ENCODE measurements at places on chromosomes 1 and 21.

DNA sequence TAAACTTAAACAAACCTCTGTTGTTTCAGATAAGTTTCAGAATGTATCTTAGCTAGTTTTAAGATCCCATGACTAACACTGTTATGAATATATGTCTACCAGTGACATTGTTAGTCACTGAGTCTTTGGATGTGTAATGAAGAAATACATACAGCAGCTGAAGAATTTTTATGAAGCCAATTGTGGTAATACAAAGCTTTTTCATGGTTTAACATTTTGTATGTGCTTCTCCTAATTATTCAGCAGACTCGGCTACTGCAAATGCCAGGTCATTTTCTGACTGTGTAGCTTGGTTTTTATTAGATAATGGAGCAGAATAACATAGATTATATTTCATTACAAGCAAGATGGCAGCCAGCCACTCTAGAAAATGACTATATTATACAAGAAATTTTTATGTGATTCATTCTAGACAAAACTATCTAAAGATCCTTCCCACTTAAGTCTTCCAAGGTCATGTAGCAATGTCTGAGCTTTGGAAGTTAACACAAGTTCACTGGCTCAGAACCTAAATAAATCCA lies 147.8 kb downstream of the TNFSF18 start:
- DNase-seq: no peak

GRCh38 chr21:31870472-31871193 lies 2.2 kb upstream of the HUNK start:
- no peak for DNase-seq

DNA sequence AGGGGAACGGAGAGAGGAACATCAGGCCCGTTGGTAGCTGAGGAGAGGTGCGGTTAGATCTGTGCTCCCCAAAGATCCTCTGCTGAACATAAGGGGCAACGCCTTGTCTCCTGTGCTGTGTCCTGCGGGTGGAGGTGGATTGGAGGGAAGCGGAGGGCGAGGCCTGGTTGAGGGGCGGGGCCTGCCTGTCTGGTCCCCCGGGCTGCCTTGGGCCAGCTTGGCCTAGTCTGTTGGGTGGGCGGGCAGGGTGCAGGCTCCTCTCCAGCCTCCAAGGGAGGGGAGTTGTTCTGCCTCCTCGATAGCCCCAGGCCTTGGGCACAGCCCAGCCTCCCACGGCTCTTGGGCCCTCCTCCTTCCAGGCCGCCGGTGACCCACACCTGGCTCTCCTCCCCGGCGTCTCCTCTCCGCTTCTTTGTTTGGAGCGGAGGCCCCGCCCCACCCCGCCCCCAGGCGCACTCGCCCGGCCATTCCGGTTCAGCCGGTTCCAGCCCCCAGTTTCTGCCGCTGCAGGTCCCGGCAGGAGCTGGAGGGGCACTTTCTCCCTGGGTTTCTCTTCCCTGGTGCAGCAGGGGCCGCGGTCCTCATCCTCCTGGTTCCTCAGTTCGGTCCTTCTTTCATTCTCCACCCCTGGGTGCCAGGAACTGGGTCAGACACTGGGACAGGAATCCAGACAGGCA lies 19.4 kb downstream of the PTPRF start:
- no peak for DNase-seq

GRCh38 chr1:17053086-17053684 lies 647 bp downstream of the SDHB start:
- DNase-seq: peak; percentile 36

GRCh38 chr1:230896779-230897178 lies 28.5 kb upstream of the C1orf198 start:
- no peak for DNase-seq

GRCh38 chr1:116472431-116472961 lies 98.3 kb downstream of the CD58 start:
- no peak for DNase-seq

DNA sequence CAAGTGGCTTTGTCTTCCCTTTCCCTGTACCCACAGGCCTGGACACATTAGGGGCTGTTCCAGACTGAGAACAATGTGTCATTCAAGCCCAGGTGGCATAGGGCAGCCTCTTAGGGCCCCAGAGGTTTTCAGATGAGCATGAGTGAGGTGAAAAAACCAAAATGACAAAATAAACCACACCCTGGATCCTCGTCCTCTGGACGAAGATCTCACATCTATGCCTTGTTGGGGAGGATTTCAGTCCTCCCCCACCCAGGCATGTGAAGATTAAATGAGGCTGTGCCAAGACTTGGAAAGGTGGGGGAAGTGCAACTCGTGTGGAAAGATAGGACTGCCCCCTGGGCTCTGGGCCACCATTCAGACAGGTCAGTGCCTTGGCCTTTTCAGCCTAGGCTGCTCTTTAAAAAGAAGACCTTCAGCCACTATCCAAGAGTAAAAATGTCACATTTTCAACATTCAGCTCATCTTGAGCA lies 32.8 kb upstream of the IL19 start:
- peak; percentile 42 for DNase-seq

GRCh38 chr1:8541961-8542521 lies 224.1 kb downstream of the SLC45A1 start:
- DNase-seq: peak; percentile 80

GRCh38 chr1:113991467-113991997 lies 12.3 kb downstream of the OLFML3 start:
- DNase-seq: no peak

- DNase-seq: peak; percentile 21
These were observed 61.8 kb upstream of the LRRC8D start for GRCh38 chr1:89759036-89759435.

DNA sequence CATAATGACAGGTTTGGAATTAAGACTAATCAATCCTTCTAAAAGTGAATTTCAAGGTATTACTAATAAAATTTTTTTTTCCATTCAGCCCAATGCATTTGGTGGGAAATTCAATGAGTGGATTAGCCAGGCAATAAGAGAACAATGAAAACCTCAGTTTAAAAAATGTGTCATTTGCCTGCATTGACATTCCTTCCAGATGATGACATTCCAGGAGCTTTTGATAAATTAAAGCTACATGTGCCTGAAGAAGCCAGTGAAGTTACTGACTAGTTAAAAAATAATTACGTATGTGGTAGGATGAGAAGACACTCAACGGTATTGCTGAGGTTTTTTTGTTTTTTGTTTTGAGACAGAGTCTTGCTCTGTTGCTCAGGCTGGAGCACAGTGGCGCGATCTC lies 37.9 kb upstream of the RC3H1 start:
- DNase-seq: no peak

DNA sequence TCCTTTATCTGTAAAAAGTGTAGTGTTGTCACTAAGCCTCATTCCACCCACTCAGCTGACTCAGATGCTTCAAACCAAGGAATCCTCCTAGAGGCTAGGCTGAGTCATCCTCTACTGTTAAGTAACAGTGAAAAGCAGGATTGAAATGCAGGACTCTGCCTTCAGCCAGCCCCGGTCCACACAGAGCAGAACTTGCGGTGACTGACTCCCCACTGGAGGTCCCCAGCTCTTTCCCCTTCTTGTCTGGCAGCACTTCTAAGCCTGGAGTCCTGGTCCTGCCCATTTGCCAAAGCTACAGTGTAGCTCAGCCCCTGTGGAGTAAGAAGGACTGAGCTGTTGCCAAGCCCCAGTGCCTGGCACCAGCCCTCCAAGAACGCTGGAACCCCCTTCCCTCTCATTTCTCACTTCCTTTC lies 1.7 kb downstream of the RAB7B start:
- DNase-seq: peak; percentile 80

DNA sequence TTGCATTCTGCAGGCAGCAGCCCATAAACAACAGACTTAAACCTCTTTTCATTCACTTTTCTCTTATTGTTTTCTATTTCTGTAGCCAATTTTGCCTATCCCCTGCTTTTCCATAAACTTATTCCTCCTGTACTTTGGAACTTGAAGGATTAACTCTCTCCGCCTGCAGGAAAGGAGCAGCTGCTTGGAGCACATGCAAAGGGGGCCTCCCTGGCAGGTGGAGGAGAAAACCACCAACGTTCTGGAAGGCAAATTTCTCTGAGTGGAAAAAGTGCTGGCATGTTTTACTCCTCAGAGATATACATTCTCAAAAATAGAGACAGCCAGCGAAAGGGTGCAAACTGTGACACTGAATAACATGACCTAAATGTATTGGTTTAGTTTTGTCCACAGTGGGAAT lies 33.6 kb downstream of the RGS21 start:
- no peak for DNase-seq

All from OCI-M1 (cell line).